Vein endothelial cell (primary cell): ENCODE measurements at places on chromosomes 12 and 14. TPM values are rescaled to one million over a fixed set of nuclear protein-coding genes. Genes with fewer than 3 reads are reported as not detected.

Gene ELK3
- total RNA-seq = 80.7 and 118 TPM in 2 replicates

Gene TGM1
- 0.98 and 1.8 TPM in 2 replicates for total RNA-seq

Gene ACSS3
- 0.19 and 0.33 TPM in 2 replicates for total RNA-seq

Gene STRAP
- 96.4 and 112 TPM in 2 replicates for total RNA-seq

Gene TROAP
- total RNA-seq = 7.8 and 16.5 TPM in 2 replicates

Gene EGLN3
- 1.3 and 5.2 TPM in 2 replicates for total RNA-seq

Gene TAS2R9
- total RNA-seq = 0.19 TPM in 1 of 2 replicates, not detected in the other
